ENCODE measurements at places on chromosomes 4 and X. TPM values are rescaled to one million over a fixed set of nuclear protein-coding genes. Genes with fewer than 3 reads are reported as not detected.

- no peak for DNase-seq
Observed at GRCh38 chrX:124289443-124289842, 43.0 kb upstream of the TEX13D start.

DNA sequence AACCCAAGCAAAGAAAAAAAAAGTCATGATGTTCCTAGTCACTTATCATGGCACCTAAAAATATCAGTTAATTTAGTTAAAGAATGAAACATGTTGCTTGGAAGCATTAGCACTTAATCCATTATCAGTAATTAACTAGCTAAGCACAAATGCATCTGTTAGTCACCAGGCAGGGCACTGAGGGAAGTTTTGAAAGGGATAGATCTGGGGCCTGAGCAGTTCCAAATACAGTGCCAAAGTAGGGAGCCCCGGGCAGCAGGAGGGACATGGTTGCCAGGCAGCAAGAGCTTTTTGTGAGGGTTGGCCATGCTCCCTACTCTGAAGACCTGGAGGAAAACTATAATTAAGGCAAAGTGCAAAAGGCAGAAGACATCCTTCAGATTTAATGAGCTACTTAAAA lies 62.0 kb downstream of the PHKA1 start:
- DNase-seq = no peak

GRCh38 chr4:86586160-86586572 lies 7.9 kb upstream of the PTPN13 start:
- DNase-seq = no peak

GRCh38 chr4:85938902-85939301 lies 421.0 kb downstream of the MAPK10 start:
- no peak for DNase-seq

Gene OTUD6A
- polyA plus RNA-seq = not detected

DNA sequence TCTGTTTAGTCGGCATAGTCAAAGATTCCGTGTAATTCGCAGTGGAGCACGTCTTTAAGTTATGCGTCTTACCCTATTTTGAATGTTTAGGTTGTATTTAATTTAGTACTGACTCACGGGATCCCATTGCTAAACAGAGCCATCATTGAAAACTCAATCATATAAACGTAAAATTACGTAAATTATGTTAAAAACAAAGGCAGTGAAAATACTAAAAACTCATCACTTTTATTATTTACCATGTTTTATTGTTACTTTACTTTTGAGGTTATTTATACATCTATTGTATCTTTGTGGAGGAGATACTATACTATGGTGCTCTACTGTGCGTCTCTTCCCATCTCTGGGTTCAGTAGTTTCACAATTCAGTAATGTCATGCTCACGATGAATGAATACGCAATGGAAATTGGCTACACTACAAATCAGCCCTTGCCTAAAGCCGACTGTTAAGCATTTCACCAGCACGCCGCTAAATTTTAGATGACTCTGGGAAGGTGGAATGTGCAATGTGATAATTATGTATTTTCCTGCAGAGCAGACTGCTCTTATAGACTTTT lies 944 bp downstream of the FUNDC2 start:
- DNase-seq = peak; percentile 43
